ENCODE measurements at places on chromosomes 4 and X.

- no peak for DNase-seq
These were observed 89.0 kb downstream of the SPRY1 start for GRCh38 chr4:123485601-123486000.

DNA sequence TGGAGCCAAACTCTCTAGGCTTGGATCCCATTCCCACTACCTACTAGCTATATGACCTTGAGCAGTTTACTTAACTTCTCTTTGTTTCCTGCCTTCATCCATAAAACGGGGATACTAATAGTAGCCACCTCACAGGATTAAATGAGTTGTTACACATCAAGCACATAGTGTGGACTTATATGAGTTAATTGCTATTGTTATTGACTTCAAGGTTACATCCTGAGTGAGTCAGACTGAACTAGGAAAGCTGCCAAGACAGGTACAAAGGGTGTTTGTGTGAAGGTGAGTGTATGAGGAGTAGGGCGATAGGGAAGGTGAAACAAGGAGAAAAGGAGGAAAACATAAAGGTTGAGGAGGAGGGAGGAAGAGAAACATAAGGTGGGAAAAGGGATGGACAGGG is 32.2 kb downstream of the TFDP3 start:
- DNase-seq, result no peak

- DNase-seq, result no peak
These were observed 19.7 kb downstream of the HERC6 start for GRCh38 chr4:88398381-88398780.

GRCh38 chr4:3630598-3631543 is 98.6 kb upstream of the LRPAP1 start:
- DNase-seq, result no peak

GRCh38 chrX:123814343-123814742 is 45.5 kb upstream of the XIAP start:
- no peak for DNase-seq

DNA sequence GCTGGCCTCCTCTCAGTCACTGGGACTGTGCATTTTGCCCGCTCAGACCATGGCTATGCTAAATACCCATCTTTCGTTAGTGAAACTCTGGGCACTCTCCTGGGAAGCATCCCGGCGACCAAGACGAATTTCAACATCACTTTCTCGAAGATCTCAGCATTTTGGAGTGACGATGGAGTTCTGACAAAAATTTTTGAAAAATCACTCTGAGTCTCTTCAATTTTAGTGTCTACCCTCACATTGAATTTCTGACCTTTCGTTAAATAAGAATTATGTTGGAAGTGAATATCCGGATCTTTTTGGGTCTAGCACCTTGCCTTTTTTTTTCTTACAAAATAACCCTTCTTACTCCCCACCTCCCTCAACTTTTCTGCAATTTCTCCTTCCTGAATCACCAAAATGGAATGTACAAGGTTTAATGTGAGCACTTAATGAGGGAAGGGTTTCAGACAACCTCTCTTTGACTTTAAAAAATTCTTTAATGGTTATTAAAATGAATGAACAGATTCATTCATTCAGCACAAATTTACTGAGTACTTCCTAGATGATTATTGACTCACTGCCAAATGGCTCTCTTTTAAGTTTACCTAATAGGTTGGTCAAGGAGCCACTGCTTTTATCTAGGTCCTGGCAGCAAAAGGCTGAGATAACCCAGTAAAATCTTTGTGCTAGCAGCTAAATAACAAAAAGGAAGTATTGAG is 746 bp upstream of the AADAT start:
- no peak for DNase-seq

- peak; percentile 18 for DNase-seq
These were observed 4.7 kb downstream of the FAM120C start for GRCh38 chrX:54178100-54178940.

DNA sequence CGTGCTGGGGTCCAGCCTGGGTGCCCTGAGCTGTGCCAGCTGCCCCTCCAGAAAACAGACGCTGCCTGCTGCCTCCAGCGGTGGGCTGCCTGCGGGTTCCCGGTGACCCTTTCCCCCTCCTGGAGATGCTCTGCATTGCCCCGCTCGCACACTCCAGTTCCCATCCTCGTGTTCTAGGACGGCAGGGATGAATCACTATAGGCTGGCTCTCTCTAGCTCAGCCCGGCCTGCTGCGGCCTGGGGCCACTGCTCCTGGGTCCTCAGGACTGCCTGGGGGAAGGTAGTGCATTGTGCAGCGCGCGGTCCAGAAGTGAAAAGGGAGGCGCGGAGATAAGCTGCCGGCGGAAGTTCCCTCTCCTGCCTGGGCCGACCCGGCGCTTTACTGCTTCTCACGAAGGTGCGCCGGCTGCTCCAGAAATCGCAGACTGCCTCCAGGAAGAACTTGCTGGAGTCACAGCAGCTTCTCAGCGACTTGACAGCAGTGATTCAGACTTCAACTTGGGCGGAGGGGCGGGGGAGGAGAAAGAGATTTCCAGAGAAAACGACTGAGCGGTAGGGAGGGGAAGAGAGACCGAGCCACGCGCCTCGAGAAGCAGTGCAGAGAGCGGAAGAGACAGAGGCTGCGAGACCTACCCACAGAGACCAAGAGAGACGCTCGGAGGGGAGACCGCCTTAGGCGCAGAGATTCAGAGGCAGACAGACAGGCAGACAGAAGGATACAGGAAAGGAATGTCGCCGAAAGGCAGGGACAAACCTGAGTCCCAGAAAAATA is 6.7 kb upstream of the MSX1 start:
- DNase-seq, result peak; percentile 86

DNA sequence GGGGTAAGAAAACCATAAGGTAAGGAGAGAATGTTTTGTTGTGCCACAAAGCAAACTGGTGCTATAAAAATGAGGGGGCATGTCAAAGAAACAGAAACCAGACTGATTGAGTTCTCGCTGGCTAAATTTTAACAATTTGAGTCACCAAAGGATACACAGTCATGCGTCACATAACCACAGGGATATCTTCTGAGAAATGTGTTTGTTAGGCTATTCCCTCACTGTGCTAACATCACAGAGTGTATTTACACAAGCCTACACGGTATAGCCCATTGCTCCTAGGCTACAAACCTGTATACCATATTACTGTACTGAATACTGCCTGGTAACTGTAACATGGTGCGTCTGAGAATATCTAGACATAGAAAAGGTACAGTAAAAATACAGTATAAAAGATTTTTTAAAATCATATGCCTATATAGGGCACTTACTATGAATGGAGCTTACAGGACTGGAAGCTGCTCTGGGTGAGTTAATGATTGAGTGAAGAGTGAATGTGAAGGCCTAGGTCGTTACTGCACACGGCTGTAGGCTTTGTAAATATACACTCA is 50.1 kb downstream of the FBXW7 start:
- DNase-seq, result peak; percentile 27

DNA sequence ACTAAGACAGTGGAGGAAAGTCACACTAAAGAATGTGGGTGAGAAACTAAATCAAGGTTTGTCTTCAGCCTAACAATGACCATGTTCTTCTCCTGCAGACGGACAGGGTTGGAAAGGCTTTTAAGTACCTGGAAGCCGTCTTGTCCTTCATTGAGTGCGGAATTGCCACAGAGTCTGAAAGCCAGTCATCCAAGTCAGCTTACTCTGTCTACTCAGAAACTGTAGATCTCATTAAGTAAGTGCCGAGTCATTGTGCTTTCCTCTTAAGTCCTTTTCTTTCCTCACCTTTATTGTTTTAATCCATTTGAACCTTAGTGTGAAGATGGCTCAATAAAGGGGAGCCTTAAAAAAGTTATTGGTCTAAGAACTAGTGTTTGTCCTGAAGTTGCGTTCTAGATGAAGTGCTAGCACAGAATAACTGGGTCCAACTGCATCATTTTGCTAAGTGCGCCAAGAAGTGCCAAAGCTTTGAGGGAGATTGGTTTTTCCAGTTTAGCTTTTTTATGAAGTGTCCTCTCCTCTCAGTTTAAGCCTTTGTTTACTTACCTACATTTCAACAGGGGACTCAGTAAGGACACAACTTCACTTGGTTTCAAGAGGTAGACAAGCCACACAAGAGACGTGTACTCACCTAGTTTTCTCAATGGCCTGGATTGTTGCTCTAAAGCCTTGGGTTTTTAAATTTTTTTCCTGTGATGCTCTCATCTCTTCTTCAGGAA is 89.3 kb downstream of the KLHL8 start:
- no peak for DNase-seq

DNA sequence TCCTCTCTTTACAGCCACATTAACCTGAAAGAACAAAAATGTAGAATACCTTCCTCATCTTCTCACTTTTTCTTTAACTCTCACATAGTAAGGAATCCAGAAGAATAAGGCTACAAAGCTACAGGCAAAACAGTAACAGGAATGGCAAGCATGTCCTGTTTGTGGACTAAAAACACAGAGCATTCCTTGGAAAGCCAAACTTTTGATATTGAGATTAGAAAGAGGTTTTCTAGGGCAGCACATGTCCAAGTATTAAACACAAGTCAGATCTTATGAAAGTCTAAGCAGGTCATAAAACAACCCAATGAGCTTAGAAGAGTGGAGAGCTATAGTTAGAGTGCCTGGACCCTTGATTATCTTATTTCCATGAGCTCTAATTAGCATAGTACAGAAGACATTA is 58.2 kb upstream of the FAM9C start:
- DNase-seq, result no peak

GRCh38 chrX:12505127-12505526 is 286.1 kb upstream of the PRPS2 start:
- DNase-seq, result no peak

GRCh38 chr4:33841120-33841519 is 2403.2 kb downstream of the ARAP2 start:
- no peak for DNase-seq

DNA sequence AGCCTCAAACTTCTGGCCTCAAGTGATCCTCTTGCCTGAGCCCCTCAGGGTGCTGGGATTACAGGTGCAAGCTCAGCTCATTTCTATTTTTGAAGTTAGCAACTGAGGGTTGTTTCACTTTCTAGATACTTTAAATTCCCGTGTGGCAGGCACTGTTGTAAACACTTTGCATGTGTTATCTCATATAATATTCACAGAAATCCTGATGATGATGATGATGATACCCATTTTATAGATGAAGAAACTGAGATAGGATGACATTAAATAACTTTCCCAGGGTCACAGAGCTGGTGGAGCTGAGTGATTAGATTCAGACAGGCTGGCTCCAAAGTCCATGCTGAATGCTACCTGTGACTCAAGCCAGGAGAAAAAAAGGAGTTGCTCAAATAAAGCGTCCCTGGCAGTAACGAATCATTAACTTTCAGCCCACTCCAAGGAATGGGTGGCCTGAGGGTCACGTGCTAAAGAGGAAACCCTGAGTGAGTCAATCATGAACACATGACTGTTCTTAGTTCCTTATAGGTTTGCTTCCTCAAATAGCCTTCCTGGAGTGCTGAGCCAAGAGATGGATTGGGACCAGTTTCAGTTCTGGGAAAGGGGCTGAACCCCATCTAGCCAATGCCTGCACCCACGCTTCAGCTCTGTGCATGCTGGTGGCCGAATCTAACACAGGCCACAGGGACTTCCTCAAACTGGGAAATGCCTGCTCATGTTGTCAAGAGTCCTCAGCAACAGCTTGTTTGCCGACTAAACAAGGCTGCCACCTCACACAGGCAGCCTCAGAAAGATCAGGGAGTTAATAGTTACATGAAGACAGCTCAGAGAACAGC is 52.8 kb downstream of the RBM47 start:
- DNase-seq, result peak; percentile 61

All from AG08395 (cell line).